ENCODE measurements at places on chromosomes 16 and 17. TPM values are rescaled to one million over a fixed set of nuclear protein-coding genes. Genes with fewer than 3 reads are reported as not detected.

NOXO1 gene
- total RNA-seq, result 1.2 TPM

DNA sequence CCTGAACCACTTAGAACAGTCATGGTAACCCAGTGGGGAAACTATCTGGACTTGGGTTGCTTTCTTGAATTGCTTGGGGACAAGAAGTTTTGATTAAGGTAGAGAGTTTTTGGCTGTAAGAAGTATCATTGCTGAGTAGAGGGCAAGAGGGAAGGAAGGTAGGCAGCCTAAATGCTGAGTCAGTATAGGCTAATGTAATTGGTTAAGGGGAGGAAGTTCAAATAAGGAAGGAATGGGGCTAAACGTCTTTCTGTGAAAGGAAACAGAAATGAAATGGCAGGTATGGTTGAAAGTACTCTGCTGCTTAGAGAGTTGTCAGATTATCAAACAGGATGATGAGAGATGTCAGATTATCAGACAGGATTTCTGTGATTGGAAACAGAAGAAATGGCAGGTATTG is 20.3 kb downstream of the KPNB1 start:
- H3K27ac ChIP-seq, result peak overlapping the region; percentile 59
- H3K36me3 ChIP-seq, result peaks cover 91% of the 10 kb centered on the region
- H3K27me3 ChIP-seq, result no peaks in the 10 kb centered on the region
- no peak for DNase-seq
- H3K4me1 ChIP-seq, result peaks cover 6% of the 10 kb centered on the region
- no peak overlapping the region for H3K4me3 ChIP-seq

DNA sequence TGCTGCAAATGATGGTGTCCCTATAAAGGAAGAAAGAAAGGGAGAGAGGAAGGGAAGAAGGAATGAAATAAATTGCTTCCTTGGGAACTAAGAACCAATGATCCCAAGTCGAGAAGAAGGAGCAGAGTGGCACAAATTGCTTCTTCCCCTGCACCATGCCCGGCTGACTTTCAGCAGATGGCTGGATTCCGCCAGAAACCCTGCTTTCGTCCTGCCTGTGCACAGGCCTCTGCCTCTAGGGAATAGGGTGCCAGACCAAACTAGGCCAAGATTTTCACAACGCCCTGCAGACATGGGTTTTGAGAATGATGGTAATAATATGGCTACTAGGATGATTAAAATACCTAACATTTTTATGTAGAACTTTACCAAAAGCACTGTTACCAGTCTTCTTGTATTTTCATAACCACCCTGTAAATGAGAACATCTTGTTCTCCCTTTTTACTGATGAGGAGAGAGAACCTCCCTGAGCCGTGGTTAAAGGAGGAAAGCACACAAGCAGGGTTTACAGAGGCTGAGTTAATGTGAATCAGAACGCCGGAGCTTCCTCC is 122.1 kb upstream of the HSBP1 start:
- no peak overlapping the region for H3K4me3 ChIP-seq
- no peak for DNase-seq
- H3K27ac ChIP-seq, result no peak overlapping the region
- H3K36me3 ChIP-seq, result no peaks in the 10 kb centered on the region
- no peaks in the 10 kb centered on the region for H3K27me3 ChIP-seq
- peaks cover 8% of the 10 kb centered on the region for H3K4me1 ChIP-seq

DNA sequence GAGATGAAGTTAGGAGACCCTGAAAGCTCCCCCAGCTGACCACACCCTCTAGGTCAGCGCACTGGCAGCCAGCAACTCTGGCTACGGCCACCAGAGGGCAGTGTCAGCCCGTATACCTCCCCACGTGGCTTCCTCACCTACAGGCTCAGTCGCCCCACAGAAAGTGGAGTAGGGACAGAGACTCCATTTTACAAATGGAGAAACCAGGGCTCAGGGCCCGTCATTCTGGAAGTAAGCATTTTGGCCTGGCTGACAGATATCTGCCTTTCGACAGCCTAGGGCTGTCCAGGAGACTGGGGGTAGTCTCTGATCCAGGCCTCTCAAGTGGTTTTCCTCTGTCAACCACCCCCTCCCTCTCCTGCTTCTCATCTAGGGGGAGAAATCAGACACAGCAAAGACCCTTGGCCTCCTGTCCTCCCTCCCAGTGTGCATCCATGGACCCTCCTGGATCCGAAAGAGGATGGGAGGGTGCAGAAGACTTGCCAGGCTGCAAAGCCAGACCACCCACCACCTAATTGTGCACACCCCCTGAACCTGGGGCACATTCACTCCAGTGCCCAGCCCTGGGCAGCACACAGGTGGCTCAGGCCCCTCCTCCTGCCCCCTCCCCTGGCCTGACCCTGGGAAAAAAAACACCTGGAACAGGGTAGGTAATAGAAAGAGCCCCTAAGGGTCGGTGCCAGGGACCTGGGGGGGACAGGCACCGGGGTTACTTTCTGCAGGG is 3.8 kb upstream of the HAP1 start:
- peak; percentile 93 for DNase-seq
- peaks cover 17% of the 10 kb centered on the region for H3K4me1 ChIP-seq
- 0 out of 2 replicates have a peak overlapping the region, but pooled peaks have one; percentile 39 for H3K27ac ChIP-seq
- no peak overlapping the region for H3K4me3 ChIP-seq
- no peaks in the 10 kb centered on the region for H3K36me3 ChIP-seq

DNA sequence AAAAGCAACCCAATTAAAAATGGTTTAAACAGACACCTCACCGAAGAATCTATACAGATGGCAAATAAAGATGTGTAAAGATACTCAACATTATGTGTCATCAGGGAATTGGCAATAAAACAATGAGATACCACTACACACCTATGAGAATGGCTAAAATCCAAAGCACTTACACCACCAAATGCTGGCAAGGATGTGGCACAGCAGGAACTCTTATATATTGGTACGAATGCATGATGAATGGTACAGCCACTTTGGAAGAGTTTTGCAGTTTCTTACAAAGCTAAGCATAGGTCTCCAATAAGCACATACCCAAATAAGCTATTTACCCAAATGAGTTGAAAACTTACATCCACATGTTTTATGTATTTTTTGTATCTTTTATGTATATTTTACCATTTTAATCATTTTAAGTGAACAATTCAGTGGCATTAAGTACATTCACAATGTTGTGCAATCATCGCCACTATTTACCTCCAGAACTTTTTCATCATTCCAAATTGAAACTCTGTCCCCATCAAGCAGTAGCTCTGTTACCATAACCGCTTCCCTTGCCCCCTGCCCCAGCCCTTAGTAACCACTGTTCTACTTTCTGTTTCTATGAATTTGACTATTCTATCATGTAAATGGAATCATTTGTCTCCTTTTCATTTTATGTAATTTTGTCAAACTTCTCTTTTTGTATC is 6.7 kb upstream of the ALDH3A2 start:
- no peak overlapping the region for H3K27ac ChIP-seq
- H3K36me3 ChIP-seq, result no peaks in the 10 kb centered on the region
- H3K27me3 ChIP-seq, result peaks cover 17% of the 10 kb centered on the region

DNA sequence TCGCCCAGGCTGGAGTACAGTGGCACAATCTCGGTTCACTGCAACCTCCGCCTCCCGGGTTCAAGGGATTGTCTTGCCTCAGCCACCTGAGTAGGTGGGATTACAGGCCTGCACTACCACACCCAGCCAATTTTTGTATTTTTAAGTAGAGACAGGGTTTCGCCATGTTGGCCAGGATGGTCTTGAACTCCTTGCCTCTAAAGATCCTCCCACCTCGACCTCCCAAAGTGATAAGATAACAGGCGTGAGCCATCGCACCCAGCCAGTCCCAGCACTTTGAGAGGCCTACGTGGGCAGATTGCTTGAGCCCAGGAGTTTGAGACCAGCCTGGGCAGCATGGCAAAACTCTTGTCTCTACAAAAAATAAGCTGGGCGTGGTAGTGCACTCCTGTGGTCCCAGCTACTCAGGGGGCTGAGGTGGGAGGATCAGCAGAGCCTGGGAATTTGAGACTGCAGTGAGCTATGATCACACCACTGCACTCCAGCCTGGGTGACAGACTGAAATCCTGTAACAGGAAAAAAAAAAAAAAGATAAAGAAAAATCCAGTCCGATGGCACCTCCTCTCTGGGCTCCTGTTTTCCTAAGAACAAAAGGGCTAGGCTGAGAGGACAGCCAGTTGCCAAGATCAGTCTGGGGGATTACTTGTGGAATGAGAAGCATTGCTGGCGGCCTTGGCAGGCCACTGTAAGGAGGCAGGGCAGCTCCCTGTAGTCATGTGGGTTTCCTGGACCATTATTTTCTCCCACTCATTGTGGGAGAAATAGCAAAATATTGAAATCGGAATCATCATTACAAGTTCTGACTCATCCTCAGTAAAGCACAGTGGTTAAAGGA is 3.0 kb upstream of the PIPOX start:
- H3K4me3 ChIP-seq, result no peak overlapping the region
- H3K36me3 ChIP-seq, result no peaks in the 10 kb centered on the region
- H3K4me1 ChIP-seq, result peaks cover 67% of the 10 kb centered on the region
- H3K27me3 ChIP-seq, result no peaks in the 10 kb centered on the region
- H3K27ac ChIP-seq, result peak overlapping the region; percentile 30
- DNase-seq, result no peak

DNA sequence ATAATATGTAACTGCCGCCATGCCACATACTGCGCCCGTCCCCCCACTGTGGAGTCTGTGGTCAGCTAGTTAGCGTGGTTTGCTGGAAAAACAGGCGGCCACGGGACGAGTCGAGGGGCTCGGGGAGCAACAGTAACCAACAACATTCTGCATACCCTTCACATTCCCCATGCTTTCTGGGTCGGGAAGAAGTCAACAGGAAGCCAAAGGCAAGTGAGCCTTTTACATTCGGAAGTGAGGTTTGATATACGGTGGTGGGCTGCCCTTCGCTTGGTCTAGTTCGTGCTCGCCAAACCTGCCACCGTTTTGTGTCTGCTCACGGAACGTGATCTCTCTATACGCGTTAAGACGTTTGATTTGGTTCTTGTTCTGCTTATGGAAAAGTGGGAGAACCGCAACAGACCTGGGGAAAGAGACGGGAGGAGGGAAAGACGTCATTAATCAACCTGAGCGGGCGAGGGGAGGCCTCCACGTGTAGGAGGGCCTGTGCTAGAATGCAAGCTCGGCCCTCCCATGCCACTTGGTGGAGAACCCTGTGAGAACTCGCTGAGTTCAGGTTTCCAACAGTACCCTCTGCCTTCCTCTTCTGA is 28.9 kb upstream of the CFAP20 start:
- H3K4me3 ChIP-seq, result no peak overlapping the region
- DNase-seq, result peak; percentile 34
- H3K27me3 ChIP-seq, result no peaks in the 10 kb centered on the region
- peaks cover 17% of the 10 kb centered on the region for H3K36me3 ChIP-seq
- H3K4me1 ChIP-seq, result no peaks in the 10 kb centered on the region
- no peak overlapping the region for H3K27ac ChIP-seq

GRCh38 chr17:12250973-12251372 is 230.3 kb downstream of the MAP2K4 start:
- no peaks in the 10 kb centered on the region for H3K27me3 ChIP-seq
- H3K4me3 ChIP-seq, result no peak overlapping the region
- no peak for DNase-seq
- no peaks in the 10 kb centered on the region for H3K36me3 ChIP-seq

GCGR gene
- 0.17 TPM for total RNA-seq

DNA sequence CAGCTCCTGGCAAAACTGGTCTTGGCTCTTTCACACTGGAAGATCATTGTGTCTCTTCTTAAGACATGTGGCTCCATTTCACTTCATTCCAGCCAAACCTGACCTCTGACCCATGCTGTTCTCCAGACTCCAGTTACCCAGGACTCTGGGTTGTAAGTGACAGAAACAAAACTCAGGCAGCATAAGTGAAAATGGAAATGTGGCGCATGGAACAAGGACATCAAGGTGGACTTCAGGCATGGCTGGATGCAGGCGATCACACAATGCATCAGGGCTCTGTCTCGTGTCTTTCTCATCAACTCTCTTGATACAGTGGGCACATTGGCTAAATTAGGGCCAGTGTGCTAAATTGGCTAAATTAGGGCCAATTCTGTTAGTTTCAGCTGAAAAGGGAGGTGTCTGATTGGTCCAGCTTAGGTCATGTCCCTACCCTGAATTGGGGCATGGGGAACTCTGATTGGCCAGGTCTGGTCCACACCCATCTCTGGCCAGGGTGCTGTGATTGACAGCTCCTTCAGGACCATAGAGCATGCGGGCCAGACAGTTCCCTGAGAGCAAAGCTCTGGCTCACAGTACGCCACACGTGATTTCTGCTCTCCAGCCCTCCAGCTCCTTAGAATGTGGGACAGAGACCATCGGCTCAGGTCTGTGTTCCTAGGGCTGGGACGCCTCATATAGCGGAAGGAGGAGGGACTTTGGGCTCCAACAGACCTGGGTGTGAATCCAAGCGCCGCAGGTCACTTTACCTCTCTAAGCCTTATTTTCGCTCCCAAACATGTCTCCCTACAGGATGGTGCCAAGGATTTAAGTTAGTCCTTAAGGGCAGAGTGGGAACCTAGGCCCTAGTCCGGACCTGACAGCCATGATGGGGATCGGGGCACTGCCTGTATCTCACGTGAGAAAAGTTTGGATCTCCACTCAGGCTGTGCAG is 17.5 kb downstream of the SOCS1 start:
- peaks cover 3% of the 10 kb centered on the region for H3K4me1 ChIP-seq
- H3K27ac ChIP-seq, result no peak overlapping the region
- DNase-seq, result peak; percentile 47

- H3K27ac ChIP-seq, result no peak overlapping the region
Observed at GRCh38 chr16:88550246-88550661, 19.9 kb upstream of the ZC3H18 start.

- no peaks in the 10 kb centered on the region for H3K36me3 ChIP-seq
- peaks cover 58% of the 10 kb centered on the region for H3K27me3 ChIP-seq
- peaks cover 15% of the 10 kb centered on the region for H3K4me1 ChIP-seq
- H3K4me3 ChIP-seq, result peak overlapping the region; percentile 71
- no peak overlapping the region for H3K27ac ChIP-seq
Observed at GRCh38 chr16:2468725-2469398, 2.2 kb upstream of the NTN3 start.

DNA sequence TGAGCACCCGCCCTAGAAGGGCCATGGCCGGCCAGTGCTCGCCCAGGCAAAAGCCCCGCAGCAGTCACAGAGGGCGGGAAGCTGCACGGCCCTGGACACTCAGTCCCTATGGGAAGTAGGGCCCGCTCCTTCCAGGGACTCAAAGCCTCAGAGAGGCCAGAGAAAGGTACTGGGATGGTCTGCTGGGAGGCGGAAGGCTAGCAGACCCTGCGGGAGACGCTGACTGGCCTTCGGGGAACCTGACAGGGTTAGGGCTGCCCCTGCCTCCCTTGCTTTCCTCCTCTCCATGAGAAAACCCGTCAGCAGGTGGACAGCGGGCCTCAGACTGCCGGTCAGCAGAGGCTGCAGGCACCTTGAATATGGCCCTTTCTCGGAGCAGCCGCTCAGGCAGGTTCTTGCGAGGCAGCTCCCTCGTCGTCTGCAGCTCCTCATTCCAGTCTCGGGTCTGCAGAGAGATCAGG is 11.5 kb downstream of the CLUH start:
- no peak overlapping the region for H3K27ac ChIP-seq
- no peak overlapping the region for H3K4me3 ChIP-seq
- no peak for DNase-seq
- H3K36me3 ChIP-seq, result no peaks in the 10 kb centered on the region
- H3K4me1 ChIP-seq, result no peaks in the 10 kb centered on the region

CHST5 gene
- total RNA-seq, result not detected

DUSP14 gene
- 41.2 TPM for total RNA-seq

METTL9 gene
- 152 TPM for total RNA-seq

GRCh38 chr16:88195269-88195705 is 187.5 kb upstream of the ZNF469 start:
- H3K36me3 ChIP-seq, result no peaks in the 10 kb centered on the region
- no peak overlapping the region for H3K27ac ChIP-seq
- no peaks in the 10 kb centered on the region for H3K4me1 ChIP-seq
- no peak for DNase-seq
- no peaks in the 10 kb centered on the region for H3K27me3 ChIP-seq
- no peak overlapping the region for H3K4me3 ChIP-seq

- peaks cover 33% of the 10 kb centered on the region for H3K4me1 ChIP-seq
- DNase-seq, result peak; percentile 93
- 0 out of 2 replicates have a peak overlapping the region, but pooled peaks have one; percentile 59 for H3K27ac ChIP-seq
- H3K4me3 ChIP-seq, result peak overlapping the region; percentile 84
- H3K36me3 ChIP-seq, result no peaks in the 10 kb centered on the region
Observed at GRCh38 chr16:85615852-85616606, 2.9 kb downstream of the GSE1 start.

All from GM23338 (cell line).